Stimulated activated CD8-positive, alpha-beta memory T cell treated with anti-CD3 and anti-CD28 coated beads, Interleukin-15, amount 100 ng/mL, for 1 hour (primary cell): ENCODE measurements at places on chromosomes 2 and 18.

DNA sequence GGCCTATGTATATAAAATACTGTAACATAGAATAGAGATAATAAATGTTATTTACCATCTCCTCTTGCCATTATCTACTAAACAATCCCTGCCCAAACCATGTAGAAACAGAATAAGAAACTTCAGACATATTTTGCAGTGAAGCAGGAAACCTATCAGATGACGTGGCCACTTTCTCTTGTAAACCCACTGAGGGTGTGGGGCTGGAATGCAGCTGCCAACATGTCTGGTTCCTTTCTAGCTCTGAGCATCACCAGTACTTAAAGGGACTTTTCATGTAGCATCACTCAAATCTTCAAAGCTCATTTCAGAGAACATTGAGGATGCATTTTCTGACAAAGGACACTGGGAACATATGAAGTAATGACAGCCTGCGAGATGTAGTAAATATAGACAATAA lies 251.8 kb downstream of the LPIN1 start:
- DNase-seq: no peak

- no peak for DNase-seq
These were observed 308.6 kb downstream of the TGIF1 start for GRCh38 chr18:3758531-3758930.

DNA sequence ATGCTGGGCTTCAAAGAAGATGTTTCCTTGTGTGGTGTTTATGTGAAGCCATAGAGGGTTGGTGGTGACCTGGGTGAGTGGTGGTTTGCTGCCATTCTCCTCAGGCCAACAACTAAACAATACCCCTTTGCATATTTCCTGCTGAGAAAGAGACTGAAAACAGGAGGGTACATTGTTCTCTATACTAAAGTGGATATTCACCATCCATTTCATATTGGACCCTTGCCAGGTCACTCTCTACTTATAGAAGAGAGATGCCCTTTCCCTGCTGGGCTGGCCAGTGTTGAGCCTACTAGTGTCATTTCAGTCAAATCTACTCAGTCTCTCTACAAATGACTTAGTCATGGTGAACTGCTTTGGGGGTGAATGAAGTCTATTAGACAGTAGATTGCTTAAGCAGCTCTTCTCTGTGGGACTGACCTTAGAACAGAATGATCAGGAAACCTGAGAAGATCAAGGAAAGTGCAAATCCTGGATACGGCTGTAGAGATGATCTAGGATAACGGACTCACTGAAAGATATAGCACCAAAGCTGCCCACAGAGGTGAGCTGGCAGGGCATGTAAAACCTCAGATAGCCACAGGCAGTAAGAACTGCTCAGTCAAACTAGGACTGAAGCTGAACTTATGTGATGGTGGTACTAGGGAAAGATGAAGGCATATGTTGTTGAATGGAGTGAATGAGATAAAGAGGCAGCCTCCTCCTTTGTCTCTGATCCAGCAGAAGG lies 154.9 kb downstream of the MYO3B start:
- no peak for DNase-seq

GRCh38 chr2:223969856-223970255 lies 12.6 kb downstream of the MRPL44 start:
- no peak for DNase-seq

GRCh38 chr2:216694082-216694825 lies 1.1 kb downstream of the IGFBP5 start:
- DNase-seq: no peak

- DNase-seq: no peak
These were observed 36.5 kb upstream of the HNRNPA3 start for GRCh38 chr2:177175917-177176668.

DNA sequence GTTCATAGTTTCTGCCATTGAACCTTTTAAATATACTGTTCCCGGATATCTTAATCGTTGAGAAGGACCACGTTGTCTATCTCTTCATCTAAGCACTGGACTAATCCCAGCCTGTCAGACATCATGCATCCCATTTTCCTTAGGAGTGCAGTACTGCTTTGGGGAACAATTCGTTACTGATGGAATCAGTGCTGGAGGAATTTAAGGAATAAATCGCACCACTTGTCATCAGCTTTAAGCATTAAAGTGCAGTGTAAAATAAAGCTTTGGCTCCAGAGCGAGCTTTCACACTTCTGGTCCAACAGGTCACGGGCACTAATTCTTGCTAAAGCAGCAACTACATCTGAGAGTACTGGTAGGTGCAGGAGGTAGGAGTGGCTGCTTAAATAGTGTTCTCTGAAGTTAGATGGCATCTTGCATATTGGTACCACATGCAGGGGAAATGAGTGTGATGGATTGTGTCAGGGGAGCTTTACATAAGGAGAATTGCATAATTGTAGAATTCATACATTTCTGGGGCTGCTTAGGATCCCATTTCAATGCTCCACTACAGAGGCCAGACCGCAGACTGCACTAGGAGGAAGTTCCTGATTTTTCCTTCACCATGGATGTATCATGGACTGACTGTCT lies 105.7 kb upstream of the RASGRP3 start:
- no peak for DNase-seq

- no peak for DNase-seq
These were observed 27.5 kb downstream of the MAP2 start for GRCh38 chr2:209451209-209451834.
